NCI-H1092 (cell line): ENCODE measurements at places on chromosomes 4 and X.

GRCh38 chr4:86963697-86964096 is 28.9 kb downstream of the AFF1 start:
- no peak for DNase-seq

DNA sequence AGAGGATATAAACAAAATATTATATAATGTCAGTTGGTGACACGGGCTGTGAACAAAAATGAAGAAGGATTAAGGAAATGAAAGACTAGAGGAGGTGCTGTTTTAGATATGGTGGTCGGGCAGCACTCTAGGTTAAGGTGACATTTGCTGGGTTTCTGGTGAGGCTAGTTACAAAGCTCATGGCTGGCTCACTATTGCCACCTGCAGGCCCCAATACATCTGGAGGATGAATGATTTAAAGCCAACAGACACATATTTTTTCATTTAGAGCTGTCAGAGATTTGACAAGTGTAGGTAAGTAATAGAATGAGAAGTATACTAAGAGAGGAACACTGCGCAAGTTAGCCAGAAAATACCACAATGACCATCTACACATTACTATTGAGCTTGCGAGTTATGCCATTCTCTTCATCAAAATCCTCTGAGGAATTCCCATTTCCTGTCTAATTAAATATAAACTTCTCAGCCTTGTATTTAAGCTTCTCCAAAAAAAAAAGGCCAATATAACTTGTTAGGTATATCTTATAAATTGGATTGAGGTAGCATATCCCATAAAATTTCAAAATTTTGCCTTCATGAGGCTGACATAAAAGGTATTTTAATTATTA is 6.4 kb upstream of the FGG start:
- peak; percentile 0 for DNase-seq

GRCh38 chr4:8015512-8015911 is 75.9 kb upstream of the AFAP1 start:
- no peak for DNase-seq

- no peak for DNase-seq
Measured at GRCh38 chrX:2526390-2526789, 25.6 kb upstream of the DHRSX start.

DNA sequence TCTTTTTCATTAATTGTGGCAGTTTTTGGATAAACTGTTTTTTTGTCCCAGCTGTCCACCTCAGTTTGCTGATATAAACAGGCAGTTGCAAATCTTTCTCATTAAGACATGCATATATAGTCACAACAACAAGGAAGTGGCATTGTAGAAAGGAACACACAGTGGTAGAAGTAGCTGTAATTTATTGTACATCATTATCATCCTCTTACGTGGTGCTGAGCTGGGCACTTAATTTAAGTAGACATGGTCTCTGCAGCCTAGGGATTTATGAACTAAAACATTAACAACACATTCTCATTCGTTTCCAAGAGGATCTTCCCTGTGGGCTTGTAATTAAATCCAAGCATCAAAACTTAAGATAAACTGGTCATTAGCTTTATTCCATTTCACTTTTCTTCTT is 500.2 kb downstream of the INPP4B start:
- DNase-seq = no peak

DNA sequence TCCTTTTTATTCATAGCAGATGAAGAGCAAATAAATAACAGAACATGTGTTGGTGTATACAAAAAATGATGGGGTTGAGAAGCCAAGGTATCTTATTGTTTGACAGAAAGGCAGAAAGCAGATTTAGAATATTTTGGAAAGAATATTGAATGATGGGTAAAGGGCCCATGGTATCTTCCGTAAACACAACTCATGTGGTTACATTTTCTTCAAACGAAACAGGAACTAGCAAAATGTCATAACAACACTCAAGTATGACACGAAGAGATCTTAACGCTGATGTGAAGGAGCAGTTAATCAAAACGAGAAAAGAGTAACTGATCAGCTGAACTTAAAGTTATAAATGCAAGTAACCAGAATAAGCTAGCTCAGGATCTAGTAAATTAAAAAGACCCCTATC is 195.7 kb upstream of the GK2 start:
- DNase-seq = no peak

DNA sequence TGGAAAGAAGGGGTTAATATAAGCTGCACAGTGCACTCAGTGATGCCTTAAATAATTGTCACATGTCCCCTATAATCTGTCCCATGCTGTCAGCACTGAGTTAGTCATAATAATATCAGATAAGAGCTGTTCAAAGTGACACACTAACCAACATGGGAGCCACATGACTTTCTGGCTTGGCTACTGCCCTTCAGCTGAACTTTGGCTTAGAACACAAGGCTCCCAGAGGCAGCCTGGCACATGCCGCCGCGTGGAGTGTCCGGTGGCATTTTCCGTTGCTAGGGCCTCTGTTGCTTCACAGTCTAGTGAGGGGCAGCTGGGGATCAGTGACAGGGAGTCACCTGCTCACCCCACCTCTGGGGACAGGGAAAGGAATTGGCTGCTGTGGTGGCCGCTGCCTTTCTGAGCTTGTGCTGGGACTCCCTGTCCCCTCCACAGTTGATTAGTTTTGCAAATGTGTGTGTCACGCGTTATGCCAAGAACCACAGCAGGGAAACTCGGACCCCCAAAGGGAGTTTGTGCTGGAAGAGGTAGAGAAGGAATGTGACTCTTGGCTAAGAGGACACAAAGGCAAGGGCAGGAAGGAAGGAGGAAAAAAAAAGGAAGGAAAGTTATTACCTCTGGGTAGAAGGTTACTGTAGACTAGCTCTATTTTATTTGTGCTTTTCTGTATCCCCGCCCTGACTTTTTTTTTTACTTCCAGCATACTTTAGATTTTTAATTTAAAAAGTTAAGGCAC is 41.1 kb upstream of the PPARGC1A start:
- DNase-seq = no peak

DNA sequence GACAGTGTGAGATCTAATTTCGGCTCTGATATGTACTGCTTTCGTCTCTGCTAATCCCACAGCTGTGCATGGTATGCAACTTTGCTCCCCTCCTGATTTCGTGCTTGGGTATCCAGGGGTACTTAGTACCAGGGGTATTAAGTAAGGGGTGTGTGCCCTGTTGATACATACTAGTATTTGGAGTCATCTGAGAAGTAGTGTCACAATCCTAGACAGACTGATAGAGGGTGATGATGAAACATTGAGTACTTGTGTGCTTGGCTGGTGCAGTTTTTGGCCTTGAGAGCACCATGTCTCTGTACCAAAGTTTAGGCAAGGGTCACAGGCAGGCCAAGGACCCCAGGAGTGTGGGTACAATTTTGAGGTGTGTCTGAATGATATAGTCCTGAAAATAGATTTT is 10.9 kb downstream of the GPAT3 start:
- DNase-seq = no peak

DNA sequence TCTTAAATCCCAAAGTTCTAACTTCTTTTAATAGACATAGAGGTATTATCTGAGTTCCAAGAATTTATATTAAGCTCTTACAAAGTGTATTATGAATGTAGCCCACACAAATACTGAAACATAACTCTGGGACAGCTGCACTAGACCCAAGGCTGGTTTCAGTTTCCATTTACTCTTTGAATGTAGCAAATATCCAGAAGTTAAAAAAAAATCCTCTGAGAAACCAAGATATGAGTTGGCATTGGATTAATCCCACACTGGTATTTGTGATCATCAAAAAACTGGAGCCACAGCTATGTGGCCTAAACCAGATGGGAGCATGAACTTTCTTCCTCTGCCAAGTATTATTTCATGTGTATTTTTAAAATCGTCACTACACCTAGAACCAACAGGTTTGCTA is 23.6 kb upstream of the SMPX start:
- DNase-seq = no peak

DNA sequence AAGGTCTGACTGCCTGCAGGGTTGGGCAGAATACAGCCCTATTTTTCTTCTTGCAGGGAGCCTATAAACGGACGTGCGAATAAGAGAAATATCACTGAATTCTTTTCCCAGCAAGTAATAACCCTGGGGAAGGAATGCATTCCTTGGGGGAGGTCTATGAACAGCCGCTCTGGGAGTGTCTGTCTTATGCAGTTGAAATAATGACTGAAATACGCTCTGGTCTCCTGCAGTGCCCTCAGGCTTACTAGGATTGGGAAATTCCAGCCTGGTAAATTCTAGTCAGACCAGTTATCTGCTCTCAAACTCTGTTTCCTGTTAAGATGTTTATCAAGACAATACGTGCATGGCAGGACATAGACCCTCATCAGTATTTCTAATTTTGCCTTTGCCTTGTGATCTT is 72.1 kb upstream of the FAM241A start:
- no peak for DNase-seq

DNA sequence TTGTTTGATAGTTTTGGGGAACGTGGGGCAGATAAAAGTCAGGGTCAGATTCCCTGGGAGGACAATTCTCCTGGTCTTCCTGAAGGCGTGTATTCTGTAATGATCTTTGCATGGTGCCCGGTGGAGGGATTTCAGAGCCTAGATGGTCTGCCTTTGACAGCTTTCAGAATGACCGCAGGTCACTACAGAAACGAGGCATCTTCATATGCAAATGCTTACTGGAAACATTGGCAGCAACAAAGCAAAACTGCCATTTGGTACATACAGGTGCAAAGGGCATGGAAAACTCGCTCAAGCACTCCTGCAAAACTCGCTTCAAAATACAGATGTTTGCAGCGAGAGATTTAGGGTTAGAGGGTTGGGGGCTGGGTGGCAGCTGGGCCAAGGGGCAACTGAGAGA is 8.8 kb downstream of the C4orf50 start:
- DNase-seq = no peak

DNA sequence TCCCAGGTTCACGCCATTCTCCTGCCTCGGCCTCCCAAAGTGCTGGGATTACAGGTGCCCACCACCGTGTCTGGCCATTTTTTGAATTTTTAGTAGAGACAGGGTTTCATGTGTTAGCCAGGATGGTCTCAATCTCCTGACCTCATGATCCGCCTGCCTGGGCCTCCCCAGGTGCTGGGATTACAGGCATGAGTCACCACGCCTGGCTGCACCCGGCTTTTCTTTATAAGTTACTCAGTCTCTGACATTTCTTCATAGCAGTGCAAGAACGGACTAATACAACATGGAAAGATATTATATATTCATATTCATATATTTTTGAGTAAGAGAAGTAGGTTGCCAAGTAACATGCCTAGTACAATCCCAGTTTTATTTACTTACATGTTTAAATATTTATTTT is 22.9 kb downstream of the SHROOM3 start:
- DNase-seq = no peak

- no peak for DNase-seq
Measured at GRCh38 chr4:169407217-169407845, 136.6 kb upstream of the SH3RF1 start.
